ENCODE measurements at places on chromosomes 5 and 9. TPM values are rescaled to one million over a fixed set of nuclear protein-coding genes. Genes with fewer than 3 reads are reported as not detected.

The C9orf153 gene
- total RNA-seq = 0.48 TPM

The LEAP2 gene
- total RNA-seq = 0.29 TPM

The CCDC183 gene
- not detected for total RNA-seq

The FREM1 gene
- 0.88 TPM for total RNA-seq

The ZNF782 gene
- total RNA-seq = 2.1 TPM

The PCDHA9 gene
- not detected for total RNA-seq

The ERCC8 gene
- 25.6 TPM for total RNA-seq

The CYLC2 gene
- not detected for total RNA-seq

The ASPN gene
- total RNA-seq = 0.10 TPM

The TAS2R1 gene
- total RNA-seq = not detected

The NEURL1B gene
- total RNA-seq = 3.8 TPM

GRCh38 chr5:133421806-133422205 lies 190.5 kb downstream of the FSTL4 start:
- DNase-seq = no peak

DNA sequence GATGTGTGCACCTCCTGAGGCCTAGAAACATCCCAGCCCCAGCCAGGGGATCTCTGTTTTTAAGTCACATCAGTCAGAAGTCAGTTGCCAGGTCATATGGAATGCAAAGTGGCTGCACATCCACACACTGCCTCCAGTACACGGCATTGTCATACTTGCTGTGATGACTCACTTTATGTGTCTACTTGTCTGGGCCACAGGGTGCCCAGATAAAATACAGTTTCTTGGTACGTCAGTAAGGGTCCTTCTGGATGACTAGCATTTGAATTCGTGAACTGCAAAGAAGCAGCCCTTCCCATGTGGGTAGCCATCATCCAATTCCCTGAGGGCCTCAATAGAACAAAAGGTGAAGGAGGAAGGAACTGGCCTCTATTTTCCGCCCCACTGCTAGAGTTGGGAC lies 27.7 kb downstream of the AUH start:
- DNase-seq = peak; percentile 52

DNA sequence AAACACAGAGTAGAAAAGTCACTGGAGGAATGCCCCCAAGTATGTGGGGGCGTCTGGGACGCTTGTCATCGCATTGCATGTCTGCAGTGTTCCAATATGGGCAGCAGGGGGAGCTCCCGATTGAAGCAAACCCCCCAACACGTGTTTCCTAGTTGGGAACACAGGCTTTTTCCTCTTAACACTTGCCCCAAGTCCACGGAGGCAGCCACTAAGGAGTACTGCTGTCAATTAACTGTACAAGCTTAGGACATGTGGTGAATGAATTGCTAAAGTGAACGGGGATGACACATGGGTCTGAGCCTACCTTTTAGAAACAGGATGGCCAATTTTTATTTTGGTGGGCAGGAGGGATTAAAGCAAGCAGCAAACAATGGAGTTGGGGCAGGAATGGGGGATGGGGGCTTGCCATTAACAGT lies 2.2 kb downstream of the GABRB2 start:
- DNase-seq = peak; percentile 34

GRCh38 chr9:104961238-104961637 lies 33.3 kb upstream of the ABCA1 start:
- peak; percentile 75 for DNase-seq

DNA sequence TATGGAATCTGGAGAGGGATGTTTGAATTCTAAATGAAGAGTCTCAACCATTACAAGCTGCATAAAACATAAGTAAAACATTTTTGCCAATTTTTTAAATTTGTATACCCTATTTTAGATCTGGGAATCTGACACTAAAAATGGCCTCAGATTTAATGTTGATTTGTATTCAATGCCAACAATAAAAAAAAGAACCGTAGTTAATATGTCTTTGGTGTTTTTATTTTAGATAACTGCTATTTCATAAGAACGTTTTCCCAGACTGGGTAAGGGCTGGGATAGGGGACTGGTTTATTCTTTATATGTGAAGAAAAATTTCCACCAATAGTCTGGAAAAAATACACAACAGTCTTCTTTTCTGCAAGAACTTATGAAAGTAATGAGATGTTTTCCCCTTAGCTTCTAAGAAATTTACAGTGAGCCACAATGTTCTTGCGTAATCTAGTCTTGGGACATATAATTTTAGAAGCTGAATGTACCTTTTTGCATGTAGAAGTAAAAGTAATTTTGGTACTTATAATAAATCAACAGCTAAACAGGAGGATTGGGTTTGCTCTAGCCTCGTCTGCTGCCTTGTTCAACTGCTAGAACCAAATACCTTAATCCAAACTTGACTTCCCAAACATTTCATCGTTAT lies 244.6 kb upstream of the EFNA5 start:
- DNase-seq = no peak

DNA sequence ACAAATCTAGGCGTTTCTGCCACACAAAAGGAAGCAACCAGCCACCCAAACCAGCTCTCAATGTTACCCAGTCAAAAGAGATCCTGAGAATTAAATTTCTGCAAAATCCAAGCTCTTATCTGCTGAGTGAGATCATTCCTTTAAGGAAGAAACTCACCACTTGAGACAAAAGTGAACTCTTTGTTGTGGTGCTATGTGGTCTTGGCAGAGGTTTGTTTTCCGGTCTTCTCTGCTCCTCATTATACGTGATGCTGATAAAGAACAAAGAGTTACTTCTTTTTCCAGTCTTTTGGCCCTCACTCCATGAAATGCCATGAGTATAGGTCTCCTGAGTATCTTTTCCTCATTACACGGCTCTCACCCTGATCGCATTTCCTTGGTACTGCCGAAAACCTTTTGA lies 82.1 kb downstream of the PRKACG start:
- peak; percentile 38 for DNase-seq

GRCh38 chr5:115333164-115333563 lies 36.7 kb upstream of the CCDC112 start:
- DNase-seq = peak; percentile 56

DNA sequence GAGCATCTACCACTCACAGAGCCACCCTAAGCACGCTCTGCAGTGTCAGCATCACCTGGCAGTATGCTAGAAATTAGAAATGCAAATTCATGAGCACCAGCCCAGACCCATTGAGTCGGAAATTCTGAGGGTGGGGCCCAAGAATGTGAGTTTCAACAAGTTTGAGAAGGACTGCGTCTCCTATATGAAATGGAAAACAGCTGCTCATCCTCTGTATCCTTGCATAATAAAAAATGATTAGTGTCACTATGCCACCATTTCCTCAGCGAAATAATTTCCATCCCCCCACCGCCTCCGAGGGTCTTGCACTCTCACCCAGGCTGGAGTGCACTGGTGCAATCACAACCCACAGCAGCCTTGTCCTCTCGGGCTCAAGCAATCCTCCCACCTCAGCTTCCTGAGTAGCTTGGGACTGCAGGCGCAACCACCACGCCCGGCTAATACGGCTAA lies 1.3 kb upstream of the IQGAP2 start:
- DNase-seq = no peak

DNA sequence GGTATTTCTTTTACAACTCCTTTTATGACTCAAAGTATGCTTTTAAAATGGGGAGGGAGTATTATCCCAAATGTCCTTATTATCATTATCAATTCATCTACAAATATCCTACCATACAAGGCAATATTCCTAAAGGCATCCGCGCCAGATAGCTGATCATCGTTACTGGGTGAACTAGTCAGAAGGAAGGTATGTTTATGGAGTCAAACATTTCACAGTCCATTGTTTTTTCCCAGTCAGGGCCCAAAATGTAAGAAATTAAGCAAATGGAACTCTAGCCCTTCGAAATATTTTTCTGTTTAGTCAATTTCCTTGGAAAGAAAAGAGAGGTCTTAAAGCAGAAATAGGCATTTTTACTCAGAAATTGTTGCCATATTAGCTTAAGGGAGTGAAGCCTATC lies 188.5 kb upstream of the CCNG1 start:
- peak; percentile 29 for DNase-seq

DNA sequence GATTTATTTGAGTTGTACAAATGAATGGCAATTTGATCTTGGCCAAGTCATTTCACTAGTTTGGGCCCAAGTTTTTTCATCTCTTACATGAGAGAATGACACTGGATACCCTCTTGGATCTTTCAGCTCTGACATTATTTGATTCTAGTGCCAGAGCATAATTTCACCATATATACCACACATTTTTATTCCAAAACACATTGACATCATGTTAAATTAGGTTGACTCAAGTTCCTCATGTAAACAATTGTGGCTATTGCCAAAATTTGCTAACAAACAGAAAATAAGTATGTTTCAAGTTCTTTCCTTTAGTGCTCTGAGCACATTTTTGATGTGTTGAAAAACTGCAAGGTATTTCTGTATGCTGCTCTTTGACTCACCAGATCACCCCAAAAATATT lies 375.8 kb downstream of the ZNF608 start:
- DNase-seq = no peak

- no peak for DNase-seq
These were observed 229.7 kb downstream of the ROR2 start for GRCh38 chr9:91720313-91720712.
